ENCODE measurements at places on chromosomes 5 and 9.

DNA sequence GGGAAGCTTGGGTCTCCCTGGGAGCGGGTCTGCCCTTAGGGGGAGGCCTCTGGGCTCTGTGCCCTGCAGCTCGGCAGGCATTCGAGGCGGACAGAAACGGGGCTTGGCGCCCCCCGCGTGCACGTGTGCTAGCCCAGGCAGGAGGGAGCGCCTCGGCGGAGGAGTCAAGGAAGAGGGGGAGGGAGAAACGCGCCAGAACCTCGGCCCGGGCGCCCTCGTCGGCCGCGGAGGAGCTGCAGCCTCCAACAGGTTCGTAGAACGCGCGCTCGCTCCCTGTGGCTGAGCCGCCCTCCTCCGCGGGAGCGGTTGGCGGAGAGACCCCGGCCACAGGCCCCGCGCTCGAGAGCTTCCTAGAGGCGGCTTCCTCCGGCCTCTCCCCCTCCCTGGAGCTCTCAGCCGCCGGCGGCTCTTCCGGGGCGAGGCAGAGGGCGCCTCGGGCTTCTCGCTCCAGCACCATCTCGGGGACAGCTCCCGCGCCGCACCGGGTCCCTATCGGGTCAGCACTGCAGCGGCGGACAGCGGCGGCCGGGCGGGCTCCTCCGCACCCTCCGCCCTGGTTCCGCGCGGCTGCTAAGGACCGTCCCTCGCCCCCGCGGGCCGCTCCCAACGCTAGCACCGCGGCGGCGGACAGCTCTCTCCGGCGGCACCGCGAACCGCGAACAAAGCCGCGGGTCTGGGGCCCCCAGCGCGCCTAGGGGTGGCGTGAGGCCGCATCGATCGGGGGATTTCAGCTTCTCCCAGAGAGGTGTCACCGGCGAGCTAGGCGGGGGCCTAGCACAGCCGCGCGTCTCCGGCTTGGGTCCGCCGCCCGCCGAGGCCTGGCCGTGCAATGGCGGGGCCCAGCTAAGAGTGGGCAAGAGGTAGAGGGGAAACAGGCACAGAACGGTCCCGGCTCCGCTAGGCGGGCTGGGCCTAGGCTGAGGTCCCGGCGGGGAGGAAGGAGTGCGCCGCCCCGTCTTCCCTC, 74.6 kb upstream of the CPLX2 start:
- peak; percentile 88 for DNase-seq

GRCh38 chr9:80964374-80964773, 725.0 kb downstream of the TLE1 start:
- no peak for DNase-seq

GRCh38 chr5:52799358-52799982, 11.8 kb downstream of the ITGA1 start:
- peak; percentile 30 for DNase-seq

DNA sequence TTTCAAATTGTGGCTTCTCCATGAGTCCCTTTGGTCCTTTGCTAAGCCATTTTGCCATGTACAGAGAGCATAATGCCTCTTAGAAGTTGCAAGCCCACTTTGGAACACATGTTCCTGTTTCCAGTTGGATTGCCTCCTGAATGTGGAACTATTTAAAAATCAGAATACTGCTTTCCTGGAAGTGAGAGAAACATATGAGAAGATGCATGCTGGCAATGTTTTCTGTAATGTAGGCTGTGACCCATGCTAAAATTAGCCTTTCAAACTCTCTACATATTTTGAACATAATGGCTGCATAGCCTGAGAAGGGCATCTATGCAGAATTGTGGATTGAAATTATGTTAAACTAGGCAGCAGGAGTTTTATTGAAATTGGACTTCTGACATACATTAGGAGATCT, 175.5 kb upstream of the PAPPA start:
- DNase-seq = no peak

- peak; percentile 66 for DNase-seq
Measured at GRCh38 chr9:34454571-34455065, 3.8 kb downstream of the FAM219A start.

- no peak for DNase-seq
Measured at GRCh38 chr5:3010953-3011763, 259.7 kb upstream of the IRX2 start.

- DNase-seq = no peak
Measured at GRCh38 chr5:8884029-8884428, 661.8 kb downstream of the SEMA5A start.

DNA sequence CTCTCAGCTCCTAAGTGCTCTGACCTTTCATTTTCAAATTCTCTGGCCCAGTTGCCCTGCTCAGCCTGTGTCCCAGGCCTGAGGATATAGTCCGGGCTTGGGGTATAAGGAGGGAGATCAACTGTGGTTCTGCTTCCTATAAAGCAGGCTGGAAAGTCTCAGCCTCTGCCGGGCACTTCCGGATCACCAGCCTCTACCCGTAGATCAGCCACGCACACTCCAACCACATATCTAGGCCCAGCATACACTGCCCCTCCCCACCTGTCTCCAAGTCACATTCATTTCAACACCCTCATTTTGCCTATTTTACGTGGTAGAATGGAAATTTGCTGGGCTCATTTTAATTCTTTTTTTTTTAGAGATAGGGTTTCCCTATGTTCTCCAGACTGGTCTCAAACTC, 3.1 kb downstream of the ZER1 start:
- DNase-seq = no peak

DNA sequence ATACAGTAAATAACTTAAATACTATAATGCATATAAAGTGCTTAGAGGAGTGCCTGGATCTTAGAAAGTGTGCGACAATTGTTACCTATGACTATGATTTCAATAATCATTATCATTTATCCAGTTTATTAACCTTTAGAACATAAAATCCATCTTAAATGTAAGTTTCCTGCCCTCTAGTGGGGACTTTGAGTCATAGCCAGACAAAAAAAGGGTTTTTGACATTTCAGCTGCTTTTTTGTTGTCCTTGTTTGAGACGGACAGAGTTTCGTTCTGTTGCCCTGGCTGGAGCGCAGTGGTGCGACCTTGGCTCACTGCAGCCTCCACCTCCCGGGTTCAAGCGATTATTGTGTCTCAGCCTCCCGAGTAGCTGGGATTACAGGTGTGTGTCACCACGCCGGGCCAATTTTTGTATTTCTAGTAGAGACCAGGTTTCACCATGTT, 9.7 kb upstream of the C9orf152 start:
- DNase-seq = no peak

- DNase-seq = no peak
Measured at GRCh38 chr5:1987471-1987870, 104.7 kb upstream of the IRX4 start.

All from activated CD4-positive, alpha-beta T cell treated with anti-CD3 and anti-CD28 coated beads for 48 hours (primary cell).